Keratinocyte (primary cell): ENCODE measurements at places on chromosomes 6 and 20.

- no peak for DNase-seq
These were observed 94.6 kb upstream of the INSM1 start for GRCh38 chr20:20273286-20273685.

DNA sequence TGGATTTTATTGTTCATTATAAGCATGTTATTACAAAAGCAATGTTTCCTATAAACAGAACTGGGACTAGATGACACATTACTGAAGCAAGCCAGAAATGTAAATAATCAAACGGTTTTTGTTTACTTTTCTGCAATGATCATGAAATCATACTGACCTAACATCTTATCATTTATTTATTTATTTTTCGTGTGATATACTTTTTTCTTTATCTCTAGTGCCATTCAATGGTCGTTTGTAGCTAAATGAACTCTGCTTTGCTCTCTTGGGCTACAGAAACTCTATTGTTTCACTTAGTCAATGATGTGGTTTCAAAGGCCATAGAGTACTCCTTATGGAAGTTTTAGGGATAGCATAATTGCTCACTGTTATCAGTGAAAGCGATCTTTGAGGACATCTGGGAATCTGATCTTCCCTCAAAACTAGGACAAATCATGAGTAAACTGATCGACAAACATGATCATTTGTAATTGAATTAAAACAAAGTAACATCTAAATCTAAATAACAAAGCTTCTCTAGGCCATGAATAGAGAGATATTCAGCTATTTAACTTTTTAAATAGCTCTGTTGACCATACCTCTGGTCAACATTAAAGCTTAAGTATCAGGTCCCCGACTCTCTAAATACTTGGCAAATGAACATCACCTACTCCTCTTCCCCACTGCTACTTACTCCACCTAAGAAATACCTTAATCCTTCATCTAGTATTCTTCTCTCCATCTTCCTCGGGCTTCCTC lies 933.4 kb downstream of the TFAP2A start:
- DNase-seq = no peak

GRCh38 chr20:26205350-26205749 lies 508.7 kb upstream of the ZNF337 start:
- no peak for DNase-seq

DNA sequence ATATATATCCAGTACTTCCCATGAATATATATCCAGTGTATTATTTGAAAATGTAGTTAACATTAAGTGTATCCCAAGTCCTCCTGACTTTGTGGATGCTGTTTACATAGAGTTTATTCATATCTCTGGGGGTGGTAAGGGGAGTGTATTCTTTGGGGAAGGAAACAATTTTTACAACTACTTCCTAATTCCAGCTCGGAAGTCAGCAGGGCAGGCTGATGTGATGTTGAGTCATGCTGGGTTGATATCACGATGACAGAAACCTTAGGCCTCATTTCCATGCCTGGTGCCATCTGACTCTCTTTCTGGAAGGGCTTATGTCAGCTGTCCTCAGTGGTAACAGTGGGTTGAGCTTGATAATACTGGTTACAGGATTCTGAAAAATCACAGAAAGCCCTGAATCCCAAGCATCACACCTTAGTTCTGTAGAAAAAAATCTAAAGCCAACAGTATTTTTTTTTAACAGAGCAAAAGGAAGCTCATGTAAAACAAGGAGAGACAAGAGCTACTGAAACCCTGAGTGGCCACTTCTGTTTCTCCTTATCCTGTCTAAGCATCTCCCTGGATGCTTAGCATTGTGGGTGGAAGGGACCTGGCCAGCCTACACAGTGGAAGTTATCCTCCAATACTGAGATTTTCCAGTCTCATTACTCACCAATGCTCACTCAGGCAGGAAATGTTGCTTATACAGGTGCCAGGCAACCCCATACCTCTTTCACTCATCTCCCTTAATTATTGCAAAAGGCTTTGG lies 75.2 kb upstream of the IYD start:
- DNase-seq = no peak

DNA sequence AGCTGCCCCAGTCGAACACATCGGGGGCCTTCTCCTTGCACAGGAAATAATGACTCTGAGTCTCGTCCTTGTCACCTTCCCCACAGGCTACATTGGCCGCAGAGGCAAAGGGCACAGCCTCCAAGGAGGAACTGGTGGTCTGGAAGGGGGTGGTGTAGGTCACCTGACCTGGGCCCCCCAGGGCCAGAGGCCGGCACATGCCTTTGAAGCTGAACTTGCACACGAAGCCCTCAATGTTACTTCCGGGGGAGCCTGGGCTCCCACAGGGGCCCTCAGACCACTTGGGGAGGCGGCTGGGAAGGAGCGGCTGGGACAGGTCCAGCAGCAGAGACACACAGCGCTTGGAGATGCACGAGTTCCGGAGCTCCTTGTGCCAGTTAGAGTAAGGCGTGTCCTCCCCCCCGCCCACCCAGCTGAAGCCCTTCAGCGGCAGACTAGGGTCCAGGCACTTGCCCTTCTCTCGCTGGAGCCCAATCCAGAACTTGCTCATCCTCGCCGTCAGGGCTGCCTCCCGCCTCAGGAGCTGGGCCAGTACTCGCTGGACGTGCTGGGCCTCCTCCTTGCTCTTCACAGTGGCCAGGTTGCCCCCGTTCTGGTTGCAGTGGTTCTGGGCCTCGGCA lies 578 bp downstream of the CD93 start:
- no peak for DNase-seq

- DNase-seq = no peak
These were observed 1358.6 kb upstream of the GJE1 start for GRCh38 chr6:140774080-140774505.

- DNase-seq = no peak
These were observed 24.6 kb upstream of the SERPINB1 start for GRCh38 chr6:2866171-2866846.

DNA sequence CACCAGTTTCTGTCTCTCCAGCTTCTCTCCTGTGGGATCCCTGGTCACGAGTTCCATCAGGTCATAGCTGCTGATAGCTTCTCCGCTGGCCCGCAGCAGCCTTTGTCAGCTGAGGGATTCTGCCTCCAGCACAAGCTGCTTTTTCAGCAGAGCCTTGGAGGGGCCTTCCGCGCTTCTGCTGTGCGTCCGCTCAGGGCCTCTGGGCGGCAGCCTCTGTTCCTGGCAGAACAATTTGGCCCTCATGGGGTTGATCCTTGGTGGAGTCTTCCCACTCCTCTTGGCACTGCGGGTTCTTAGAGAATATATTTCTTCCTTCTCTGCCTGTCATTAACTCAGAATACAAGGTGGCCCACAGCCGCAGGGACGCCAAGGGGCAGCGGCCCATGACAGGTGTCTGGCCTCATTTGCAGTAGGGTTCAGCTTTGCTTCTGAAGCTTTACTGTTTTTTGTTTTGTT lies 158.8 kb downstream of the DTNBP1 start:
- no peak for DNase-seq

DNA sequence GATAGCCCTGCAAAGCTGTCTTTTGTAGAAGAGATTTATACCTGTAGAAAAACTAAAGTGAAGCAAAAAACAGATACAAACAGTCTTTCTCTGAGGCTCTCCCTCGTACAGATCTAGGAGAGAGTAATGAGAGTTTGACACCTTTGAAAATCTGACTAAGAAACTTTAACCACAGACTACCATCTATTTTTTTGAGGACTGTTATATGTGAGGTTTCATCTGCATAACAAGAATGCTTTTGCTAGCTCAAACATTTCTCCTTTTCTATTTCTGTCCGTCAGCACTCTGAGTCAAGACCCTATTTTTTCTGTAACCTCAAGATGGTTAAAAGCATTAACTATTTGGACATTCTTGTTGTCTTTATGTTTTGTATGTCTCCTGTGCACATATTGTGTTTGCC lies 193.0 kb downstream of the BTBD3 start:
- no peak for DNase-seq

DNA sequence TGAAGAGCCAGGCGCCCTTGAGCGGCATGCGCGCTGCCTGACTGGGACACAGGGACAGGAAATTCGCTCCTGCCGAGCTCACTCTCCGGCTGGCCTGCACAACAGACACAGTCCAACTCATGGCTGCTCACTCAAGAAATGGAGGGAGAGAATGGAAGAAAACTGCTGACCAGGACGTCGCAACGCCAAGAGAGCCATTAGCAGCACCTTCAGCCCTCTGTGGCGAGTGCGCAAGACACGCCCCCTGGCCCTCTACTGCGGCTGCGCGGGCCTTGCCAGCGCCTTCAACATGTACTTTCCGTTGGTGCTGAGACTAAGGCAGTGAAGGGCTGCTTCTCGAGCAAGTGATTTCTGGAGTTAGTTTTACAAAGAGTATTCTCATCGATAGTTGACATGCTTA lies 23.3 kb downstream of the TMEM242 start:
- DNase-seq = no peak

- no peak for DNase-seq
These were observed at the start of gene PI16 for GRCh38 chr6:36954262-36954931. Gene PI16, plus strand, starts transcription at chr6:36954738. Its CDS starts 23 bp downstream, at chr6:36954761.

DNA sequence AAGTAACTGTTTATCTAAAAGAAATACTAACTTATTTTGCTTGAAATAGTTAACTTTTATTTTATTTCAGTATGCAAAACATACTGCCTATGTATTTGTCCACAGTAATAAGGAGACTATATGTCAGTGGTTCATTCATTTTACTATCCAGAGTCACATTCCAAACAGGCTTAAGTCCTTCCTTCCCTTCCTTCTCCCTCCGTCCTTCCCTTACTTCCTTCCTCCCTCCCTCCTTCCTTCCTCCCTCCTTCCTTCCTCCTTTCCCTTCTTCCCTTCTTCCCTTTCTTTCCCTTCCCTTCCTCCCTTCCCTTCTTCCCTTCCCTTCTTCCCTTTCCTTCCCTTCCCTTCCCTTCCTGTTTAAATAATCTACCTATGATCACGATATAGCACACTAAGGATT lies 899.2 kb downstream of the EYS start:
- no peak for DNase-seq

DNA sequence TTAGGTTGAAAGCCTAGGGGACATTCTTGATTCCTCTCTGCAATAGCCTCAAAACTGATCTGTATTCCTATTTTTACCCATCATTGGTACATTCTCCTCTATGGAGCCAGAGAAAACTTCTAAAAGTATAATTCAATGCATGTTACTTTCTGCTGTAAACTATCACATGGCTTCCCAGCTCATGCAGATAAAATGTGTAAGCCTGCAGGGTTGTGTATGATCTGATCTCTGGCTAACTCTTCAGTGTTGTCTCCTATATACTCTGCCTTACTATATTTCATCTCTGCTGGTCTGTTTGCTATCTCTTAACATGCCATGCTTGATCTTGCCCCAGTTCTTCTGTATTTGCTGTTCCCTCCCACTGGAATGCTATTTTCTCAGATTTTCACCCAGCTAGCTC lies 323.3 kb upstream of the RSPO3 start:
- DNase-seq = no peak

GRCh38 chr20:21393816-21394519 lies 3.4 kb downstream of the NKX2-4 start:
- DNase-seq = no peak

DNA sequence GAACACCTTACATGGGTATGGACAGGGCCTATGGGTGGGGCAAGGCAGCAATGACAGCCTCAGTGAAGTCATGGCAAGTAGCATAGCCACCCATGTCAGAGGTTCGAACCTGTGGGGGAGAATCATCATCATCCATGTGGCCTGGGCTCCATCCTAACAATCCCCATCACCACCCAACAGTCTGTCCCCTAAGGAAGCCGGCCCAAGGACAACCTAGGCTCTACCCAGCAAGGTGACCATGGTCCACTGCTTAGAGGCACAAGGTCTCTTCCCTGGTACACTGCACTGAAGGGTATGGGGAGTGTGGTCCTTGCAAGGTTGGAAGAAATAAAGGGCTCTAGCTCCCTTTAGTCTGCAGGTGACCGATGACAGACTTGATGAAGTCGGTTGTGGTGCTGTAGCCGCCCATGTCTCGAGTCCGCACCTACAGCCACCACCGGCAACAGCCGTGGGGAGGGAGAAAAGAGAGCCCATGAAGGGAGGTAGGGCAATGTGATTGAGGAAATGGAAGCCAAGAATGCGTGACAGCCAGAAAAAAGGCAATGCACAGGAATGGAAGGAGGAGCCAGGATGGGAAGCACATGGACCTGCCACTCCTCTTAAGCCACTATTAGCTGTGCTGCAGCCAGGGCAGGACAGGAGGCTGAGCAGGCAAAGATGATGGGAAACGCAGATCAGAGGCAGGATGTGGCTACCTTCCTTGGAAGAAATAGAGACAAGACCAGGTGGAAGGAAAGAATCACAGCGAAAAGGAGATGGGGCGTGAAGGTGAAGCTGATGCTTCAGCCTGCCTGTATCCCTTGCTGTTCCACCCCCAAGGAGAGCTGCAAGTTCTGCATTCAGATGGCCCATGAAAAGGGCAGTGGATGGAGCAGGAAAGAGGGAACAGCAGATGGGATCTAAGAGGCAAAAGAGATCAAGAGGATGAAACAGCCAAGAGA lies 5.3 kb downstream of the IDH3B start:
- DNase-seq = no peak

GRCh38 chr6:89723046-89723445 lies 84.5 kb upstream of the LYRM2 start:
- DNase-seq = no peak

DNA sequence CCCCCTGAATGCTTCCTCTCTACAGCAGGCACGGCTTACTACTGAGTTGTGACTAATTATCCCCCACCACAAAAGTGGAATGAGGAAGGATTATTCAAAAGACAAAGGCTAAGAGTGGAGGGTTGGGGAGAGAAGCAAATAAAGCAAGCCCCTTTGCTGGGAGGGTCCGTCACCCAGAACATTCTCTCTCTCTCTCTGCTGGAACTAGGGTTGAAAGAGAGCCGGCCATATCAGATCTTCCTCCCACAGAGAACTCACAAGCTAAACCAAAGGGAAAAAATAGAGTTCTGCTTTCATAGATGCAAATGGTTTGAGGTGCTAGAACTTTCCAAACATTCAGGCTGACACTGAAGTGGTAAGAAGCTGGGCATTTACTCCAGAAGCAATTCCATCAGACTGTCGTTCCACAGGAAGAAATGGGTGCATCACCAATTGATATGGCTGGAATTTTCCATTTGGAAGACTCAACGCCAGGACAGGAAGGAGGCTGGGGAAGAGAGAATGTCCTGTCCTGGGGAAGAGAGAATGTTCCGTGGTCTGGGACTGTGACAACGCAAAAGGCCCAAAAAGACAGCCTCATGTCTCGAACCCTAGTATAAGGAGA lies 7.9 kb downstream of the ZMYND8 start:
- DNase-seq = no peak

DNA sequence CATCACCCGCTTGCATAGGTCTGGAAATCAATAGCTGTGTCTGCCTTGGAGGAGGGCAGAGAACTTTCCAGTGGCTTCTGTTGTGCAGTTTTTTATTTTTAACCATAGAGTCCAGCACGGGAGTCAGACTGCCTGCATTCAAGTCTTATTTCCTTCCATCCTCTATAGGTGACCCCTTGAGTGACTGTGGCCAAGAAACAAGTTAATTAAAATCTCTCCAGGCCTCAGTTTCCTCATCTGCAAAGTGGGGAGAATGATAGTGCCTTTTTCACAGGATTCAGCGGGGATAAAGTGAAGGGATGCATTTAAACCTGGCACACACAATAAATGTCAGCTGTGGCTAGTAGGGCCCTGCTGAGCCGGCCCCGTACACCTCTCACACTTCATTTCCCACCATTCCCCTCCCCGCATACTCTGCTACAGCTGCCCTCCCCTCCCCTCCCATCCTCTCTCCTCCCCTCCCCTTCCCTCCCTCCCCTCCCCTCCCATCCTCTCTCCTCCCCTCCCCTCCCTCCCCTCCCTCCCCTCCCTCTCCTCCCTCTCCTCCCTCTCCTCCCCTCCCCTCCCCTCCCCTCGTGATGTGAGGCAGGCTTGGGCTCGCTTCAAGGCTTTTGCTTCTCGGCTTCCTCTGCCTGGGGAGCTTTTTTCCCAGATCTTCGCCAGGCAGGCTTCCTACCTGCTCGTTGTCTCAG lies 150.5 kb downstream of the TFAP2C start:
- no peak for DNase-seq

- no peak for DNase-seq
These were observed 45.5 kb upstream of the THEMIS start for GRCh38 chr6:127946388-127946787.
